ENCODE measurements at places on chromosomes 2 and 18.
A peak's percentile ranks its signal among the peaks of the same experiment; 100 is the strongest.

DNA sequence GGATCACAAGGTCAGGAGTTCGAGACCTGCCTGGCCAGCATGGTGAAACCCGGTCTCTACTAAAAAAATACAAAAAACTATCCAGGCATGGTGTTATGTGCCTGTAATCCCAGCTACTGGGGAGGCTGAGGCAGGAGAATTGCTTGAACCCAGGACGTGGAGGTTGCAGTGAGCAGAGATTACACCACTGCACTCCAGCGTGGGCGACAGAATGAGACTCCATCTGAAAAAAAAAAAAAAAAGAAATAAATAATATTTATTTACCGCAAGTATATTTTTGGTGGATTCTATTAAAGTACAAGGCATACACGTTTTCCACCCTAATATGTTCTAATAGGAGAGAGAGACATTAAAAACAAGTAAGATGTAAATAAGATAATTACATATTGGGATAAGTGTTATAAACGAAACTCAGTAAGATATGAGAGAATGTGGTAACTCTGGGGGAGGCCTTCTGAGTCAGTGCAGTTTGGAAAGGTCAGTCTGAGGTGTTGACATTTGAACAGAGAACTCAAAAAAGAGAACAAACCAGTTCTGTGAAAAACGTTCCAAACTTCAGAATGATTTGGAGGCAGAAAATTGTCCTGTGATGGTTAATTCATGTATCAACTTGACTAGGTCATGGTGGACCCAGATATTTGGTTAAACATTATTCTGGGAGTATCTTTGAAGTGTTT is 8.8 kb upstream of the POLI start:
- no peak for DNase-seq

DNA sequence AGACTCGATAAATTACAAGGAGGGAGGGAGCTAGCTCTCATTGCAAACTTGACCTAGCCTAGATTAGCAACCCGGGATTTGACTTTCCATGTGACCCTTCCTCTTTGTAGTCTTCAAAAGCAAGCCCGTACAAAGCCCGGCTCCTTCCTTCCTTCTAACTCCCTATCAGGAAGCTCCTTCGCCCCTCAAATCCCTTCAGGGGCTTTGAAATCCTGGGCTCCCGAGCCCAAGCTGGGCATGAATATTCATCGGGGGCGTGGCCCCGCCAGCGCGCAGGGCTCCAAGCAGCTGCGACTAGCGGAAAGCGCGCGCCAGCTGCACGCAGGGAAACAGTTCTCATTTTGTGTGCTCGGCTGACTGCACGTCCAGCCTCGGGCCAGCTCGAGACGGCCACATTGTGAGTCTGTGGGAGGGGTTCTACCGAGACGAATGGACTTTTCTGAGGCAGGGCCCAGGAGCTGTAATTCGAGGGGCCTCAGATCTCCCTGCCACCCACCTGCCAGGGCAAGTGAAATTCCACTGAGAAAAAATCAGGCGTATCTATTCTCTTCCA is 84.0 kb upstream of the PELI1 start:
- peak; percentile 70 for DNase-seq

DNA sequence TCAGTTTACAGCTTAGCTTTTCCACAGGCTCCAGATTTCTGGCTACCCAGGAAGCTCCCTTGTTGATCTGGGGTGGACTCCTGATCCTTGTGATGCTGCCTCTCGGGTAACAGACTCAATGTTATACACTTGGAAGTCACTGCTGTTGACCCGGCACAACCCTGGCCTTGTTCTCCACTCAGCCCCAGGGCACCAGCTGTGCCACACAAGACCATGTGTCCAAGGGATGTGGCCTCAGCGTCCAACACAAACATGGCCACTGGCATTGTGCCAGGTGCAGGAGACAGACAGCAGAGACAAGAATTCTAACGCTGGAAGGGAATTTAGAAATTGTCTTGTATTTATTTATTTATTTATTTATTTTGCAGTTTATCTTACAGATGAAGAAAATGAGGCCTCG is 39.0 kb upstream of the PPP4R1 start:
- DNase-seq: peak; percentile 24

DNA sequence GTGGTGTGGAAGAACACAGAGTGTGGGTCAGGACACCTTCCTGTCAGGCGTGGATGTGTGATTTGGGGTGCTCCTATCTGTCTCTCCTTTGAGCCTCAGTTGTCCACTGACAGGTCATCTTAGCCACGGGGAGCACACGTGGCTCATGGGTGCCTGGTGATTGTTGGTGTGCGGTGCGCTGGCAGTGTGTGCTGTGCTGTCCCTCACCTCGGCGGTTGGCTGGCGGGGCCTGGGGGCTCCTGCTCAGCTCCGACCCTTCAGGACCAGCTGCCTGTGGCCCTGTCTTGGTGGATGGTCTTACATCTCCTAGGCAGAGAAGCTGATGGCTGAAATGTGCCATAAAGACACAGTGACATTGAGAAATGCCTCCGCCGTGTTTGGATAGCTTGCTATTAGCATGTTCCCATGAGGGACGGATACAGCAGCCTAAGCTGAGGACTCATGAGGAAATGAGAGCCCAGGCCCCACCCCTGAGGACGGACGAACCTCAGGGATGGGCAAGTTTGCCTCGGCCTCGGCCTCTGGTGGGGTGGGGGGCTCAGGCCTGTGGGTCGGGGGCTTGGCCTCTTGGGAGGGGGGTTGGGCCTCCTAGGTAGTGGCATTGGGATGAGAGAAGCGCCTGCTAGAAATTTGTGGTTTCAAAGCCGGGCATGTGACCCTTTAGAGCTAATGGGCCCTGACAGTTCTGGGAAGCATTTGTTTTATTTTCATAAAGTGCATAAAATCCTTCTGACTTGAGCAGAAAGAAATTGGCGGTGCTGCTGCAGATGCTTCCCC is 20.3 kb upstream of the ASB1 start:
- DNase-seq: no peak

DNA sequence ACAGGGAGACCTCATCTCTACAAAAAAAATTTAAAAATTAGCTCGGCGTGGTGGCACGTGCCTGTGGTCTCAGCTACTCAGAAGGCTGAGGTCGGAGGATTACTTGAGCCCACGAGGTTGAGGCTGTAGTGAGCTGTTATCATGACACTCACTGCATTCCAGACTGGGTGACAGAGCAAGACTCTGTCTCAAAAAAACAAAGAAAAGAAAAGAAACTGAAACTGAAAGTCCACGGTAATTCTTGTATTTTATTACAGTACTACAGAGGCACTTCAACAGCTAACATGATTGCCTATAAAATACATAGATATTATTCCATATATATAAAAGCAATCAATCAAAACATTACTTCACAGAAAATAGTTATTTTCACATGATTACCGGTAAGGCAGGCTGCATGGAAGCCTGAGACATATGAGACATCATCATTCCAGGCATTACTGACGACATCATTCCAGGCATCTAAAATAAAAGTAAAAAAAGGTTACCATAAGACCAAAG is 23.1 kb downstream of the PRPF40A start:
- no peak for DNase-seq

DNA sequence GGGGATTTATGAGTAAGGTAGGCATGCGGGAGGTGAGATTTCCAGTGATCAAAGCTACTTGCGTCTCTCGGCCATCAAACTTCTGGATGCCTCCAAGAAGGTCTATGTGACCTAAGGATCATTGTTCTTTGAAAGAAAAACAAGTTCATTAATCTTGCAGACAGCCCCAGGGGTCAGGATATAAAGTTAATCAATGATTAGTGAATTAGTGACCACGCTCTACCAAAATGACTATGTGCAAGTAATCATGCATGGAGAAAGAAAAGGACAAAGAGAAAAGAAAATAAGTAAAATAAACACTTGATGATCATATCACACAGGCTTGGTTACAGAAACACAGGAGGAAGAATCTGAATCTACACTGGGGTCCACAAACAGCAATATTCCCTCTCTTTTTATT is 42.5 kb upstream of the BCL11A start:
- DNase-seq: no peak

DNA sequence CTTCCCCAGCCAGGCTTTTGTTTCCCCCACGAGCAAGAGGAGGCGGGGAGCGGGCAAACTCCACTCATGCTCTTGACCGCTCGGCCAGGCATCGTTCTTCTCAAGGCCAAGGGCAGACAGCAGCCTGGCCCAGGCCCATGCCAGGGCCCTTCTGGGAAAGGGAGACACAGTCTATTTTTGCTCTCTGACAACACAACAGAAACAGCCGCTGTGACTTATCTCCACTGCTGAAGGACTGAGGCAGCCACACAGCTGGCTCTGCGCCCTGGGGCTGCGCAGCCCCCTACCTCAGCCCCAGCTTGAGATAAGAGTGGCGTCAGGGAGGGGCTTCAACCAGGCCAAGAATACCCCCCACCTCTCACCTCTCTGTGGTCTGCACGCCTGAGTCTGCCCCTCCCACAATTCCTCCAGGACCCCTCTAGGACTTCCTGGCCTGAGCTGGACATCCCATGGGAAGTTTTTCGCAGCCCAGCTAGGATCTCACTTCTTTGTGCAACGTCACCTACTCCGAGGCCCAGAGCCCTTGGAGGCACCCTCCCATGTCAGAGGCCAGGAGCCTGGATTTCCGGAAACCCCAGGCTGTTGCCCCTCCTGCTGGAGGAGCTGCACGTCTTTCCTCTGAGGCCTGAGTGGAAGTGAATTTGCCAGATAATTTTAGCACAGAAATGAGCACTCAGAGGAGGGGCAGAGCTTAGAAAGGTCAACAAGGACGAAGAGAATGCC is 118.9 kb upstream of the OTOS start:
- no peak for DNase-seq

- DNase-seq: no peak
Measured at GRCh38 chr2:19623488-19623887, 265.1 kb upstream of the OSR1 start.

DNA sequence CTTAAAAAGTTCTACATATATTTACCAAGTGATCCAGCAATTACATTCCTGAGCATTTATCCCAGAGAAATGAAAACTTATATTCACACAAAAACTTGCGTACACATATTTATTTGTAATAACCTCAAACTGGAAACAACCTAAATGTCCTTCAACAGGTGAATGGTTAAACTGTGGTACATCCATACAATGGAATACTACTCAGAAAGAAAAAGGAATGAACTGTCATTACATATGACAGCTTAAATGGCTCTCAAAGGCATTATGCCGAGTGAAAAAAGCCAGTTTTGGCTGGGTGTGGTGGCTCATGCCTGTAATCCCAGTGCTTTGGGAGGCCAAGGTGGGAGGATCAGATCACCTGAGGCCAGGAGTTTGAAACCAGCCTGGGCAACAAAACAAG is 79.1 kb upstream of the DYNC1I2 start:
- no peak for DNase-seq

GRCh38 chr18:76993573-76993972 is 139.0 kb downstream of the MBP start:
- no peak for DNase-seq

DNA sequence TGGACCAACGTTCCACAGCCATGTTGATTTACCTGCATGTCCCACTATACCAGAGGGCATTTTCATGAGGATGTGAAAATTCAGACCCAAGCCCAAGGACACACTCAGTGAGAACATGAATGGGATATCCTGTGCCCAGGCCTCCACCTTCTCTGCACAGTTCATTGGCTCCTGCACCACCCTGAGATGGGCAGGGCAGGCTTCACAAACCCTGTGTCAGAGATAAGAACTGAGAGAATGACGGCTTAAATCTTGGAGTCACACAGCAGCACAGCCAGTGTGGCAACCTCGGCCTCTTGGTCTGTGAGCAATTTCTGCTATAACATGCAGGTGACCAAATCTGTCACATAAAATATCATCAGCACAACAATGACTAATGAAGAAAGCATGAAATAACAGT is 71.9 kb downstream of the UXS1 start:
- DNase-seq: no peak

- no peak for DNase-seq
Measured at GRCh38 chr18:36509646-36510197, 212.2 kb downstream of the FHOD3 start.

DNA sequence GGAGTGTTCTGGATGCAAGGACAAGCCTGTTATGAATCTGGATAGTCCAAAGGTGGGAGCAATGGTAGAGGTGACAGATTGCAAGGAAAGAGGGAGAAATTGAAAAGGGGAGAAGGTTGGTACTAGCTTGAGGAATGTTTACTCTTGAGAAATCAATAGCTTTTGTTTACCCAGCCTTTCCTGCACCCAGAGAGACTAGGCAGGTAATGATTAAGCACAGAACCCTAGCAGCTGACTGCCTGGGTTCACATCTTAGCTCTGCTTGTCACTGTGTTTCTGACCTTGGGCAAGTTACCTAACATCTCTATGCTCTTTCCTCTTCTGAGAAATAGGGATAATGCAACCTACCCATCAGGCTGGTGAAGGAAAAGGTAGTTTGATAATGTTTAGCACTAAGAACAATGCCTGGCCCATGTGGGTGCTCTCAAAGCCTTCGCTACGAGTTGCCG is 178.6 kb downstream of the MGAT5 start:
- DNase-seq: no peak

DNA sequence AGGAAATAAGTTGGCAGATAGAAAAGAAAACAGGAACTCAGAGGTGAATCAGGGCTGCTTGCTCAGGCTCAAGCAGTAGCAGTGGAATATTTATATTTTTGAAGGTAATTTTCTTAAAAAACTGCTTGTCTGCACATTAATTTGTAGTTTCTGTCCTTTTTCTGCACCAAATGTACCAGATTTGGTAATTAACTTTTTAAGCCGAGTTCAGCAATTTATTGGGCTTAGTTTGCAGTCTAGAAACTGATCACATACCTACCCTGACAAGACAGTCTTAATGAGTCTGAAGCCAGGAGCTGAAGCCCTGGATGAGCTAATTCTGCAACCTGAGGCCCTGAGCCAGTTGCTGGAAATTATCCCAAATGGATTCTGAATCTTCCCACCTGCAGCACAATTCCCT is 647.0 kb downstream of the TDRD15 start:
- no peak for DNase-seq

DNA sequence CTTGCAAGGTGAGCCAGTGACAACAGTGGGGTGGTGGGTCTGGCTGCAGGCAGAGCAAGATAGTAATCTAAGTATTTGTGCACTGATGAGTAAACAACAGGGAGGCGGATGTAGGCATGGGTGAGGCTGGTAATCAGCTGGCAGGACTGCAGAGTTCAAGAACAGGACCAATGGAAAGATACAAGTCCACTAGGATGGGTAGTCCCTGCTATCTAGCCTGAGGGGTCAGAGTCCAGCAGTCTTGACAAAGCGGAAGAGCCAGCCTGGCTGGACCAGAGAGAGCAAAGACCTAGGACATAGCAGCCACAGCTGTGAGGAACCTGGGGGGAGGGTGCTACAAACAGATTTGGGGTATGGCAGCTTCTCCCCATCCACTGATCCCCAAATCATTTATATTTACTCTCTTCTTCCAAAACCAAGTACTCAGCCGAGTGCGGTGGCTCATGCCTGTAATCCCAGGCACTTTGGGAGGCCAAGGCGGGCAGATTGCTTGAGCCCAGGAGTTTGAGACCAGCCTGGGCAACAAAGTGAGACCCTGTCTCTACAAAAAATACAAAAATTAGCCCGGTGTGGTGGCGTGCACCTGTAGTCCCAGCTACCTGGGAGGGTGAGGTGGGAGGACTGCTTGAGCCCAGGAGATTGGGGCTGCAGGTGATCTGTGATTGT is 25.9 kb downstream of the VIL1 start:
- no peak for DNase-seq

GRCh38 chr2:139122711-139123158 is 342.5 kb upstream of the NXPH2 start:
- no peak for DNase-seq

- DNase-seq: no peak
Measured at GRCh38 chr2:191688934-191689695, 11.2 kb downstream of the NABP1 start.
